ENCODE measurements at places on chromosomes 16 and 17.

- no peak for DNase-seq
Measured at GRCh38 chr17:36107660-36108059, 4.0 kb downstream of the CCL4 start.

DNA sequence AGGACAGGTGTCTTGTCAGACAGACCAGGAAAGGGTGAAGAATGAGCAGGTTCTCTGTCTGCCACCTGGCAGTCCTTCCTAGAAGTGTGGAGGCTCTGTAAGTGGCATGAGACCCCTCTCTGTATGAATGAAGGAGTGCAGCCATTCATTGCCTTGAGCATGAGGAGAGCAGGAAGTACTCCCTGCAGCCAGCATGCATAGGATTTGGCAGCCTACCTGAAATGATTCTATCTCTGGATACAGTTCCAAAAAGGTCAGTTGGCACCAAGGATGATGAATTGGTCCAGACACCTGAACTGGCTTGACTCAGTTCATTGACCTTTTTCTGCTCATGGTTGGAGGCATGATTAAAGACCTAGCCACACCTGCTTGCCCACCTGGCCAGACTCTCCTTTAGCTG lies 163.0 kb downstream of the PRKCB start:
- DNase-seq, result no peak

DNA sequence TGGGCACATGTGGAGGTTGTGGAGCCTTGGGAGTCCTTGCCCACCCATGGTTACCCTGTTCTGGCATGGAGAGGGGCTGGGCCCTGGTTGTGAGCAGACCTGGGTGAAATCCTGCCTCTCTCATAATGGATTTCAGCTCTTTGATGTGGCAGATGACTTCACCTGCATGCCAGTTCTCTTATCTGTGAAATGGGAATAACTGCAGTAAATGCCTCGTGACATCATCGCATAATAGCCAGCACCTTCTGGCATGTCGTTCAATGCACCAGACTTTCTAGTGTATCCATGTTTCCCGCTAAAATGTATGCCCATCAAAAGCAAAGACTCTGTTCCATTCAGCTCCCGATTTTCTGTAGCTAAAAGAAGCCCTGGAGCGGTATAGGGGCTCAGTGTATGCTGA lies 197.6 kb downstream of the MAF start:
- no peak for DNase-seq

DNA sequence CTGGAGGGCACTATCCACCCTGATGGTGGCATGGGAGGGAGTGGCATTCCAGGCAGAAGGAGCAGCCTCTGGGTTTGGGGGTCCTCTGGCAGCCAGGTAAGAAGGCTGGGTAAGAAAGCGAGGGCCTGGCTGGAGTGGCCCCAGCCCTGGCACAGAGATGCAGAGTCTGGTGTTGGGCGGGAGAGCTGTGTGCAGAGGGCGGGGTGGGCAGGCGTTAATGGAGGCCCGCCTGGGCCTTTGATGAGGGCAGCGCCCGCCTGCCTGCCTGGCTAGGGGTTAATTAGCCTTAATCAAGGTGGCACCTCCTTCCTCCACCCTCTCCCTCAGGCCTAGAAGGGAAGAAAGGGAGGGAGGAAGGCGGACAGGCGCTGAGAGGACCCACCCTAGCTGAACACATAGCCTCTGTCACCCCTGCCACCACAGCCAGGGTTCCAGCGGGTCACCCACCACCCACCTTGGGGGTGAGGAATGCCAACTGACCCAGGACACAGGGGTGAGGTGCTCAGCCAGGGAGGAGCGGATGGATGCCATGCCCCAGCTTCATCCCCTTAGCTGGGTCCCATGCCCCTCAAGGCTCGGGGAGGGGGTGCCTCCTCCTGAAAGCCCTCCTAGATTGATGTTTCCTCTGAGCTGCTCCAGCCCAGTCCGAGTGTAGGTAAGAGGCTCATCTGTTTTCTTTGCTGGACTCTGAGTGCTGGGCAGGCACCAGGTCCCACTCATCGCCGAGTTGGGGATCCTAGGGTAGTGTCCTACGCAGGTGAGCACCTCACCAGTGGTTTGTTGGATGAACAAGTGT lies 13.4 kb upstream of the FAM83G start:
- DNase-seq, result no peak

DNA sequence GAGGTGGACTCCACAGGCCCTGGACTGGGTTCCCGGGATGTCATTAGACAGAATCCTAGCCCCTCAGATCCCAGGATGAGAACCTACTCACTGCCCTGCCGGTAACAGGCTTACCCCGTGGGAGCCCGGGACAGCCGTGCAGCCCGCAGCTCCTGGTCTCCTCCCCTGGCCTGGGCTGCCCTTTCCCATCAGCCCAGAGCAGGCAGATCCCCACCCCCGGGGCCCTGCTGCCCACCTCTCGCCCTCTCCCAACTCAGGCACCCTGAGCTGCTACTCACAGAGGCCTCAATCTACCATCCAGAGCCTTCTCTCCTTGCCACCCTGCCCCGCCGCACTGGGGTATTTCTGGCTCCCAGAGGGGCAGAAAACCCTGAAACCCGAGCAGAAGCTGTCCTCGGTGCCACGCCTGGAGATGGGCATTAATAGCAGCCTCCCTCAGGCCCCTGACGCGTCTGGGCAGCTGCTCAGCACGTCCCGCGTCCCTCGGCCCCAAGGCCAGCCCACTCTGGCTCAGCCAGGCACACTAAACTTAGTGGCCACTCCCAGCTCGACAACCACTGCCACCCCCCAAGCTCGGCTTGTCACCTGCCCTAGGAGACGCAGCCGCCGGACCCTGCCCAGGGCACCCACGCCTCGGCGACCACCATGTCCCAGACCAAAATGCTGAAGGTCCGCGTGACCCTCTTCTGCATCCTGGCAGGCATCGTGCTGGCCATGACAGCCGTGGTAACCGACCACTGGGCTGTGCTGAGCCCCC lies at the start of gene CACNG1:
Gene CACNG1 (plus strand): TSS at position 539 of the 757 bp plus-strand sequence. CDS start 107 bp downstream, at position 646.
- no peak for DNase-seq

GRCh38 chr16:74865922-74866598 lies 91.4 kb upstream of the FA2H start:
- DNase-seq, result no peak

DNA sequence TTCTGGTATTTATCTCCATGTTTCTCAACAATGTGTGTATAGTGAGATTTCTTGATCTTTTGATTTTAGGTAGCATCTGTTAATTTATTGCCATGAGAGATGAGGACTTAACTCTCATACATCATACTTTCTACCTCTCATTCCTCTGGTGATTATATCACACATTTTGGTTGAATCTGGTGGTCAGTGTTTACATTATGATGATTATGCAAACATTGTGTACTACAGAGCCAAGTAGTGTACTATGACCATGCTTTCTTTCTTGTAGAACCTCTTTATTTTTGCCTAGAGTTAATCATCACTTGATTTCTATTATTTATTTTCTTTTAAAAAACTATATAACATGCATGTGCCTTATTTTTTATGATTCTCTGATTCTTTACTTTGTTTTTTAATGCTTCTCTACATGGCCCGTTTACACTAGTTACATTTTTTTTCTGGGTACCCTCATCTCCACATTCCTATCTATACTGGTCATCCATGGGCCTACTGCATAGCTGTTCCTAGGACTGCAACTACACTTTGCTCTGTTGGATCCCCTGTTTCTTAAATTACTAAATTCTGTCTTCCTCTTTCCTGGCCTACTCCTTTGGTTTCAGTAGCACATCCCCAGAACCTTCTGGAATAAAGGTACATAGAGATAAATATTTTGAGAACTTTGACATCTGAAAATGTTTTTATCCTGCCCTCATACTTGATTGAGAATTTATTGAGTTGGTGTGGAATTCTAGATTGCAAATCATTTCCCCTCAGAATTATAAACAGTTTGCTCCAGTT lies 63.0 kb upstream of the LRRC37A3 start:
- DNase-seq, result no peak

GRCh38 chr16:50578137-50578536 lies 29.9 kb downstream of the NKD1 start:
- DNase-seq, result no peak

DNA sequence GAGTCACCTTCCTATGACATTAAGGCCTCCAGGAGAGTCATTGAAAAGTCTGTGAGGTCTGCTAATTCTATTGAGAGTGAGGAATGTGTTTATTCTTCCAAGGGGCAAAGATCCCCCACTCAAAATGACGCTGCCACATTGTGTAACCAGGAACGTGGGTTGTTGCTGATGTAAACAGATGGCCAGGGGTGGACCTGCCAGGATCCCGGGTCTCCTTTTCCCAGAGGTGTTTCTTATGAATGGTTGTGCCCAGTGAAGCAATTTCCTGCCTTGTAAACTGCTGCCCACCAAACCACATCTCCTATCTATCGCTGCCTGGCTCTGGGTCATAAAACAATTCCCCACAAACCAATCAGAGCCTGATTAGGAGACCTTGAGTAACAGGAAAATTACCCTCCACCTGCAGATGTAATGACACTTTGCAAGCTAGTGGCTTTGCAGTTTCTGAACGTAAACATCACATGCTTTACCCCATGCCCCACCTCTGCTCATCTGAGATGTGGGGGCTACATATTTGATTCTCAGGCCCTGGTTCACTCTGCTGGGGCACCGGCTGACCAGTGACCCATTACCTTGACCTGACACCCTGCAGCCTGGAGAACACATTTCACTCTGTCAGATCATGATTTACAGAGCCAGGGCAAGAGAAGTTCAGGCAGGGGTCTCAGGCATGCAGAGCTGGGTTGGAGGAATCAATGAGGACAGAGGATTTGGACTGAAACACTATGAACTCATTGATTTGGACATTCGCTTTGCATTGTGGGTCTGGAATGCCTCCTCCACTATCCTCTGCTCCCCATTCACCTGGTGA lies 33.1 kb upstream of the DDX52 start:
- no peak for DNase-seq

DNA sequence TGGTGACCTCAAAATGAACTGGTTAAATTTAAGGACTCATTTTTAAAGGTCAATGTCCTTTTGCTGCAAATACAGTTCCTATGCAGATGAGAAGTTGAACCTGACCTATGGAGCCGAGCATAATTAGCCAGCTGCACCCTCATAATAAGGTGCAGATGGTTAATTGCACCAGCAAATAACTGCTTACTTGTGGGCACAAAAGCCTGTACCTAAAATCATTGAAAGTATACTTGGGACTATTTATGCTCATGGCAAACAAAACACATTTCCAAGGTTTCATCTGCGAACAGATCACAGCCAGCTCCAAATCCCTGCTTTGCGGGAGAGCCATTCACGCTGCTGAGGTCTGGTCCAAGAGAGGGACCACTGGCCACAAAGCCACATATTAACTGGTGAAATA lies 13.0 kb downstream of the HYDIN start:
- no peak for DNase-seq

DNA sequence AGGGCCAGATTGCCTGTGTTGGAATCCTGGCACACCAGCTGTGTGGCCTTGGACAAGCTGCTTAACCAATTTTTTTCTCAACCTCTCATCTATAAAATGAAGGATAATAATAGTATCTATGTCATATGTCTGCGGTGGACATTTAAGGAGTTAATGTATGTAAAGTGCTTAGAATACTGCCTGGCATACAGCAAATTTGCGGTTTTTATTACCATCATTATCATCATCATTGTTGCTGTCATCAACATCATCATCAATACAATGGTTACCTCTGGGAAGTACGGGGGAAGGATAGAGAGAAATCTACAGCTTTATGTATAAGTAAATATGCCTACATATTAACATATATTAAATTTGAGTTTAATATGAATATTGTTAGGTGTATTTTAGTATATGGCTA lies 37.1 kb upstream of the COX10 start:
- no peak for DNase-seq

DNA sequence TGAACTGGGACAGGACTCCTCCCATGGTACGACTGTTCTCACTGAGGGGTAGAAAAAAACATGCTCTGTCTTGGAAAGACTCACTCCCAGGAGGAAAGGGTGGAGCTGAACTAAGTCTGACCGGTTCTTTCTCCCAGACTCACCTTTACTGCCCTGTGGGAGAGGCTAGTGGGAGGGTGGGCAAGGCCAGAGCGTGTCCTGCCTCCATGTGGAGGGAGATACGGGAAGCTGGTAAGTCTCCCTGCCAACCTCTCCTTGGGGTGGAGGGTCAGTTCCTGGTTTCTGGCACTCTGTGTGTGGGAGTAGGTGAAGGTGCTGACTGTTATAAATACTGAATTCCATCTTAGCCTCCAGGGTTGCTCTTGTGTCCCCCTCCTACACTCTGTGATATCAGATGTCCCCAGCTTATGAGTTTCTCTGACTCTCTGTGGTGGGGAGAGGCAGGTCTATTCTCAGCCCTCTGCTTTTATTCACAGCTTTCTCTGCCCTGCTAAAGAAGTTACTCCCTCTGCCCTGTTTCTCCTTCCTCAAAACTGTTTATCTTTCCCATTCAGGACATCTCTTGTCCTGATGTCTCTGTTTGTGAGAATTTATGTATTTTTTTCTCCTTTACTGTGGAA lies 26.9 kb upstream of the FAM20A start:
- no peak for DNase-seq

DNA sequence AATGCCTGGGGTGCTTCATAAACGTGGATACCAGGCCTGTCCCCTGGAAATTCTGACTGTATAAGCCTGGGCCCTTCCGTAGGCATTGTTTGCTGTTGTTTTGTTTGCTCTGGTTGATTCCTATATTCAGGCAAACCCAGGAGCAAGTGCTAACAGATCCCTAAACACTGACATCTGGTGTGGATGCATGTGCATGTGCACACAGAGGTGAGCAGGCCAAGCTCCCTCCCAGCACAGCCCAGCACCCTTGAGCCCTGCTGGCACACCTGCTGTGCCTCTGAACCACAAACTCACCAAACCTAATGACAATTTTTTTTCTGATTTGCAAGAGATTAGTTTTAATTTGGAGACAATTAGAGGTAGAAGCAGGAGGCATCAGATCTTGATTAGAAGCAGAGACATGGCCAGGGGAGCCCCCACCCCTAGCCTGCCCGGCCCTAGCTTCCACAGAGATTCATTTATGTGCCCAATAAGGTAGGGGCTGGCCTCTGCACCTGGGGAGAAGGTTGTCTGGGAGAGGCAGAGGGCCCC lies 40.4 kb downstream of the TMEM132E start:
- no peak for DNase-seq
